ENCODE measurements at places on chromosomes 3 and 15.
A peak's percentile ranks its signal among the peaks of the same experiment; 100 is the strongest.

- no peak for DNase-seq
These were observed 349.3 kb upstream of the SOX2 start for GRCh38 chr3:181362378-181362777.

DNA sequence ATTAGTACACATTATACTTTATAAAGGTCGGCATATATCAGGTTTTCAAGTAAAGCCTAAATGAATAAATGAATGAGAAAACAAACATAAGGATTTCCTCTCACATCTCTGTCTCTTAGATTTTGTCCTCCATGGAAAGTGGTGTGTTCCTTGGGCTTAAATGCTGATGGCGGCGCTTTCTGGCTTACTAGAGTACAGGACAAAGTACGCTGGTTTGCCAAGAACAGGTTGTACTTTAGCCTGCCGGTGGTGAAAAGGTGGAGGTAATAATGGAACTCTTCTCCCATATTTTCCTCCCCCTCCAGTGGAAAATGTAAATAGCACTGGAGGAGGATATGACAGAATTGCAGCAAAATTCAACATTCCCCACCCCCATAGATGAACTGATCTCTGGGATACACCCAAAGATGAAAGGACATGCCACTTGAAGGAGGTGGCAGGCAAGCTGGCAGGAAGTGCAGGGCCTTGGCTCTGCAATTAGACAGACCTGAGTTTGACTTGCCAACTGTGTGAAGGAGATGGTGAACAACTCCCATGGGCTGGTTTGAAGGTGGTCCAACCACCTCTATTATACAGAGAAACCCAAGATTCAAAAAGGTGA, 29.3 kb downstream of the CEP152 start:
- no peak for DNase-seq

DNA sequence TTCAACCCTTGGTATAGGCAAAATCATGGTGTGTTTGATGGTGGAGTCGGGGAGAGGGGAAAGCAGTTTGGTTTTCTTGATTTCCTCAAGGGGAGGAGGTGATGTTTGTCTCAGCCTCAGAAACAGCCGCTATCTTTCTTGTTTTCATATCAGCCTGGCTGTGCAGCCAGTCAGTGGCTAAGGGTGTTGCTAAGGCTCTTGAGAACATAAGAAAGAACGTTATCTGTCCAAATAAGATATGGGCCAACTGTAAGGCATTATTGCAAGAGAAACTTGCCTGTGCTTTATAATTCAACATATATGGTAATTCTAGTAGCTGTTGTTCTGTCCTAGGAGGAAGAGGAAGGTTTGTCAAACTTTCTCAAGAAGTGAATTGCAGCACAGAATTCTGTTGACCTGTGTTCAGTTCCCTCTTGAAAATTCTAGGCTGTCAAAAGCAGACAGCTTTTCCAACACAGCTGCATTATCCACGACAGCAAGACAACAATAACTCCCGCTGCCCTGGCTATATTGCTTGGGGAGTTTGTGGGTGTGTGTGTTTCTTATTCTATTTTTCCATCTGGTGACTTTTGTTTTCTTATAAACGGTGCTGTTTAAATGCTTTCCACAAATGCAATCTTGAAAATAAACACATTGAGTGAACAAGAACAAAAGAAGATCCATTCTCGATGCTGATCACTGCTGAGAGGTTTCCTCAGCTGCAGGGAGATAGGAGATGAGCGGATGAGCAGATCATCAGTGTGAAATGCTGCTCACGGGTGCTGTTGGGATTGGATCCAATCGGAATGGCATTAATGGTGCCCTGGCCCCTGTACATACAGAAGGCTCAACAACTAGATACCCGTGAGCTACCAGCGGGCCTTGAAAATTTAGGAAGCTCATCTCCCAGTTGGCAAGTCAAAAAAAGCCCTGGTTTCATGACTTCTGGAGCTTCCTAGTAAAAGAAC, 90.8 kb upstream of the TNFAIP8L3 start:
- no peak for DNase-seq

GRCh38 chr15:55661428-55661827, 73.3 kb upstream of the PYGO1 start:
- DNase-seq, result no peak

GRCh38 chr15:63978511-63979261, 67.6 kb downstream of the DAPK2 start:
- peak; percentile 15 for DNase-seq

DNA sequence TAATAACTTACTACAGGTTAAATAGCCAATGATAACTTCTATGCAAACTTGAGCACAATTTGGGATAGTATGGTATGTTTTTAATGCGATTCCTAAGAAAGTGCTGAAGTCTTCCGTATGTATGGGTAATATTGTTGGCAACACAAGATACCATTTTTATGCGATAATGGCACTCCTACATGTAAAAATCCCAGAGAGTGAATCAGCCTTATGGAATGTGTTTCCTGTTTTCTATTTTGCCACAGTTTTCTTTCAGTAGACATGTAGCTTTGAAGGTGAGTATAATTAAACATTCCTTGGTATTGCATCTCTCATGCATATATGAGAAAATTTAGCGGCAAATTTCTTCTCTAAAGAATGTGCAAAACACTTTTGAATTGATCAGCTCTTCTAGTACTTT, 396.8 kb upstream of the AZI2 start:
- DNase-seq, result peak; percentile 8

DNA sequence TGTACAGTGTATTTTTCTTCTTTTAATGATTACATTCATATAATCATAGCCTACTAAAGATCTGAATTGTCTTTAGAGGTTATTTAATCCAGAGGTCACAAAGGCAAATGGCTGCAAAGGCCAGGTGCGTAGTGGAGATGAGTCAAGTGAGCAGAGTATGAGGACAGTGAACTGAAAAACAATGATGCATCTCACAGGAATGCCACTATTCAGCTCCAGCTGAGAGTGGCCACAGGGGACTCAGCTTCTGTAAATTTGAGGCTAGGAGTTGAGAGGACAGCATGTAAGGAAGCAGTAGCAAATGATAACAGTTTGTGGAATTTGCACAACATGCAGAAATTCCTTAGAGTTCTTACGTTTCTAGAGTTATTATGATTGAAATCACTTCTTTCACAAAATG, 50.4 kb downstream of the COL6A5 start:
- peak; percentile 41 for DNase-seq

- no peak for DNase-seq
These were observed 124.3 kb downstream of the CHCHD6 start for GRCh38 chr3:126828306-126828705.

GRCh38 chr3:125055913-125056745, at the start of gene HEG1:
Gene HEG1, minus strand, starts transcription at chr3:125055997. Its CDS starts 107 bp downstream, at chr3:125055890.
- peak; percentile 95 for DNase-seq

DNA sequence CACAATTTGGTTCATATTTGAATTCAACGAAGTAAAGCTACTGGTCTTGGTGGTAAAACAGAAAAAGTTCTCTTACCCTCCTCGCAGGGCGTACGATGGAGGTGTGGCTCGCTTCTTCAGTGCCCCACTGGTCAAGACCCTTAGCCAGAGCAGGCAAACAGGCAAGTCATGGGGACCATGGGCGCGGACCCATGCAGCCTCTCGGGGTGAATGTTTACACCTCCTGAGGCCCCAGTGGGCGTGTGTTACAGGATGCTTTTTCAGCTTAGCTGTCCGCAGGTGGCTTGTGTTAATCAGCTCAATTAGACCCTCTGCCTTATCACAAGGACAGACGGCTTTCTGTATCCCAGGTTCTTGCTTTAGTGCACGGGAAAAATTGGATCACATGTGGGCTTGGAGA, 991.8 kb downstream of the GBE1 start:
- peak; percentile 9 for DNase-seq

DNA sequence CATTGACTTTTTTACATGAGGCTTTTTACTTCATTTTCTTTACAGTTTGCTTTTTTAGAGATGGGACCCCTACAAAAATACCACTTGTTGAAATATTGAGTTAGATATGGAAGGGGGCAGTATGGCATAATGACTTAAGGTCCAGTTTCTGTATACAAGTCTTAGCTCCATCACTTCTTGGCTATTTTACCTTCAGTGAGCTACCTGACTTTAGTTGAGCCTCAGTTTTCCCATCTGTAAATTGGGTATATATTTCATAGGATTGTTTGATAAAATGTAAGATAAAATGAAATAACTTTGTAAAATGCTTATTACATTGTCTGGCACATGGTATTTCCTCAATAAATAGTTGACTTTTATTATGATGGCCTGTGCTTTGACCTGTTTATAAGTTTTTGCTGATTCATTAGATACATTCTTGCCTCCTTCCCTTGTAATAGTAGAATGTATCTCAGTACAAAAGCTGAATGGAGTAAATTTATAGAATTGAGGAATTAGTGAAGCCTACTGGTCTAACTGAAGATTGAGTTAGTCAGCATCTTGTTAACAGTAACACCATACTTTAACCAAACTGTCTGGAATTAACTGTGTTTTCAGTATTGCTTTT, 27.6 kb downstream of the TBC1D23 start:
- DNase-seq, result no peak
